ENCODE measurements at places on chromosomes 5 and 9.

- DNase-seq = no peak
These were observed 155.1 kb upstream of the DMRT1 start for GRCh38 chr9:686321-686813.

- no peak for DNase-seq
These were observed 25.5 kb upstream of the RAI14 start for GRCh38 chr5:34630596-34630995.

- no peak for DNase-seq
These were observed 4.1 kb downstream of the SYNPO start for GRCh38 chr5:150644514-150644913.

DNA sequence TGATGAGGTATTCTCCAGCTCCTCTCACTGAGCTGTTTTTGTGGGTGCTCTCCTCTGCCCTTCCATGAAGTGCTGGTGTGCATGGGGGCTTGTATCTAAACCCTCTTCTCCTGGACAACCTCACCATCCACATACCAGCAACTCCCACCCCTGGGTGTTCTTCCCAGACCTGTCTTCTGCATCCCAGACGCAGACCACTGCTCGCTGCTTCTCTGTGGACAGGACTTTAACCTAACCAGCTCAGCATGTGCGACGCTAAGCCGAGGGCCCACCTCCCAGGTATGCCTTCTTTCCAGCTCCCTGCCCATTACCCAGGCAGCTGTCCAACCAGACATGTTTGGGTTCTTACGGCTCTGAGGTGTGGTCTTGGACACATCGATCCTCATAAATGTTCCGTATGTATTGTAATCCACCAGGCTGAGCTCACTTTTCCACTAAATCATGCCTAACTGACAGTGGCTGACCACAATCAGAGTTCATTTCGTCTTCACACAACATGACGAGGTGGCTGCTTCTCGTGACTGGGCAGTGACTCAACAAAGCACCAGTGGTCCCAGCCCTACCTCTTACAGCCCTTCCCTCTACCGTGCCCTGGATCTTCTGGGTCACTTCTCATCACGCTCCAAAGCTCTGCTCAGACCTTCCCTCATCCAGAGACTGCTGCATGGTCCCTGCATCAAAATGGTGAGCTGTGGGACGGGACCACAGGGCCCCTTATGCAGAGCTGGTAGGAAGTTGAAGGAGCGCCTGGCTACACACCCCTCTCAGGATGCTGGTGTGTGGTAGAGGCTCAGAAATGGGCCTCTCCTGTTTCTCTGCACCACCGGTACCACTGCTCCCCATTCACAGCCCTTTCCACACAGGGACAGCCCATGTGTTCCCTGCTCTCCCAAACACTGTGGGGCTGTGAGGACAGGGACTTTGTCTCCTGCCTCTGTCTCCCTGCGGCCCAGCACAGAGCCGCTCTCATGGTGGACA, 9.6 kb upstream of the PTGES2 start:
- no peak for DNase-seq

DNA sequence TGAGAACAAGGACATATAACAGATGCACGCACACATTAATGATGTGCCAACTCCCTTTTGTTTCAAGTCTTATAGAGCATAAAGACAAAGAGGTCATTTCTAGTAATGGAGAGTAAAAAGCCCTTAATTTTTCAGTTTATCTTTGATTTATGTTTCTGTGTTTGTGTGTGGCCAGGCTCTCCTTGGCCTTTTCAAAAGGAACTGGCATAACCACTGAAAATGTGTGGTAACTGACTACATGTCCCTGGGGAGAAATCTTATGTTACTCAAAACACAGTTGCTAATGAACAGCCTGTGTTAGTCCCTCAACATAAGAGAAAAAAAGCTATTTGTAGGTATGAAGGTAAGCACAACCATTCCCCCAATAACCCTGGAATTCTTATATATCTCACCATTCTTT, 47.6 kb upstream of the SHOC1 start:
- no peak for DNase-seq

GRCh38 chr5:117621921-117622320, 1047.3 kb upstream of the SEMA6A start:
- no peak for DNase-seq

- DNase-seq = no peak
These were observed 5.2 kb upstream of the TBC1D2 start for GRCh38 chr9:98260635-98261034.

Measured in GM19239 (cell line).